ENCODE measurements at places on chromosomes 6 and 20. TPM values are rescaled to one million over a fixed set of nuclear protein-coding genes. Genes with fewer than 3 reads are reported as not detected.

DNA sequence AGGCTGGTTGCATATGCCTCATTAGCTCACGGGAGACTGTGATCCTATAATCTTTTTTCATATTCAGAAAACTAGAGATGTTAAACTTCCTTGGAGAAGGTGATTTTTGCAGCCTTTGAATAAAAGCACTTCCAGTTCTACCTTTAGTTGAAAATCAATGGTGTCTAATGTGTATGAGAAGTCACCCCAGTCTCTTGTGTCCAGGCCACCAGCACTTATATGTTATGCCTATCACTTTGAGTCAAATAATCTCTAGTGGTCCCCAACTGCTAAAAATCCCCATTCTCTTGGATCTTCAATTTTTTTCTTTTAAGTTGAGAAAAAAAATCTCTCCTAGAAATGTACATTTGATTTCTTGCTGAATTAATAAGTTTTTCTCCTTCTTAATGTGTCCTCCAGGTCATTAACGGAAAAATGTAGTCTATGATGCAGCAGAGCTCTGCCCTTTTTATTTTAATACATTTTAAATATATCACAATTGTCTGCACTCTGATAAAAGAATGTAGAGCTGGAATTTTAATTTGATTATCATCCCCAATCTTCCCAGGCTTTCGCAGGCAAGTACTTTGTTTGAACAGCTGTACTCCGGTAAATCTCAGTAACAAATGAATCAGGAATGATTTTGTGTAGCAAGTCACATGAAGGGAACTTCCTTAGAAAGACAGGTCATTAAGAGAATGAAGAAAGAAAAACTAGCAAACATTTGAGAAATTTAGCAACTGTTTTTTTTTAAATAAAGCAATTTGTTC is 147.0 kb downstream of the SOX4 start:
- no peak overlapping the region for H3K4me3 ChIP-seq
- H3K4me1 ChIP-seq = peaks cover 65% of the 10 kb centered on the region
- peak overlapping the region; percentile 68 for H3K27ac ChIP-seq
- no peaks in the 10 kb centered on the region for H3K27me3 ChIP-seq
- H3K36me3 ChIP-seq = no peaks in the 10 kb centered on the region

GRCh38 chr6:28807682-28808280 is 116.0 kb downstream of the TRIM27 start:
- no peaks in the 10 kb centered on the region for H3K36me3 ChIP-seq
- H3K4me1 ChIP-seq = no peaks in the 10 kb centered on the region
- H3K27ac ChIP-seq = no peak overlapping the region
- H3K4me3 ChIP-seq = no peak overlapping the region
- peaks cover 33% of the 10 kb centered on the region for H3K27me3 ChIP-seq
- DNase-seq = peak; percentile 46

GRCh38 chr6:160388922-160389321 is 40.7 kb downstream of the SLC22A3 start:
- no peak overlapping the region for H3K27ac ChIP-seq
- H3K4me3 ChIP-seq = no peak overlapping the region
- no peaks in the 10 kb centered on the region for H3K36me3 ChIP-seq
- no peaks in the 10 kb centered on the region for H3K4me1 ChIP-seq

The POU5F1 gene
- not detected for total RNA-seq

The CLPSL1 gene
- not detected for total RNA-seq

GRCh38 chr6:87054143-87054833 is 40.6 kb downstream of the CGA start:
- H3K4me3 ChIP-seq = no peak overlapping the region
- no peaks in the 10 kb centered on the region for H3K4me1 ChIP-seq
- H3K27me3 ChIP-seq = no peaks in the 10 kb centered on the region

DNA sequence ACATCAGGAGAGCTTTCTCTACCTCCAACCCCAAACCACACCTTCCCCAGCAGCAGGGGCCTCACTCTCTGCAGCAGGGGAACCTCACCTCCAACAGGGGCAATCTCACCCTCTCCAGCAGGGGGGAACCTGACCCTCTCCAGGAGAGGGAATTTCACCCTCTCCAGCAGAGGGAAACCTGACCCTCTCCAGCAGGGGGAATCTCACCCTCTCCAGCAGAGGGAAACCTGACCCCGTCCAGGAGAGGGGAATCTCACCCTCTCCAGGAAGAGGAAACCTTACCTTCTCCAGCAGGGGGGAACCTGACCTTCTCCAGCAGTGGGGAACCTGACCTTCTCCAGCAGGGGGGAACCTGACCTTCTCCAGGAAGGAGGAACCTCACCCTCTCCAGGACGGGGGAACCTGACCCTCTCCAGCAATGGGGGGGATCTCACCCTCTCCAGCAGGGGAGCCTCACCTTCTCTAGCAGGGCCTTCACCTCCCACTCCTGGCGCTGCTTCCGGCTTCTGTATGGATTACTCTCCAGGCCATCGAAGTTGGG is 3.1 kb downstream of the B3GALT4 start:
- H3K4me3 ChIP-seq = no peak overlapping the region
- no peak overlapping the region for H3K27ac ChIP-seq
- no peaks in the 10 kb centered on the region for H3K27me3 ChIP-seq
- no peaks in the 10 kb centered on the region for H3K4me1 ChIP-seq

The SGK2 gene
- not detected for total RNA-seq

GRCh38 chr20:36737183-36737499 is 8.7 kb downstream of the NDRG3 start:
- H3K4me3 ChIP-seq = no peak overlapping the region
- no peaks in the 10 kb centered on the region for H3K4me1 ChIP-seq
- no peaks in the 10 kb centered on the region for H3K27me3 ChIP-seq
- no peaks in the 10 kb centered on the region for H3K36me3 ChIP-seq

The ASIP gene
- not detected for total RNA-seq

- H3K27me3 ChIP-seq = no peaks in the 10 kb centered on the region
- H3K27ac ChIP-seq = no peak overlapping the region
- H3K4me3 ChIP-seq = no peak overlapping the region
- peaks cover 6% of the 10 kb centered on the region for H3K4me1 ChIP-seq
- DNase-seq = no peak
Observed at GRCh38 chr6:105648276-105648675, 245.4 kb upstream of the PREP start.

DNA sequence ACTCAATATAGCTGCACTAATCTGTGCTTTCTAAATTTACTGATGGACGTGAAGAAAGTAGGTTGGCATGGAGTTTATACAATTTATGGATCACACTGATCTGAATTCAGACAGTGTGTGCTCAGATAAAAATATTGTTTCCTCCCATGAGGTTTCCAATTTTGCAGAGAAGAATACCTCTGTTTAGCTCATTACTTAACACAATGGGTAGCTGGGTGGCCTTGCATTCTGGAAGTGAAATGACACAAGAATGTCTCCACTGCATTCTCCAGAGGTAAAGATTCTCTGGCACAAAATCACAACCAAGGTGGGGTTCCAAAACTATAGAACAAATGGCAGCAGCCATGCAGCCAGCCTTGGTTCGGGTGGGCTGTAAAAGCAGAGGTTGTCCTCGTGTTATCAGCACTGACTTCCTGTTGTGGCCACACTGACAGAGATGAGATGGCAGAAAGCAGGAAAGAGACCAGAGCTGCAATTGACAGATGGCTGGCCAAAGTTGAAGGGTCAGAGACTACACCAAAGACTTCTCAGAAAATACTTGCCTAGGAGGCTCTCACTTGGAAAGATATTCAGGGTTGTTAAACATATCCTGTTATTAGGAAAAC is 50.2 kb downstream of the HDAC2 start:
- peak overlapping the region; percentile 46 for H3K27ac ChIP-seq
- no peaks in the 10 kb centered on the region for H3K36me3 ChIP-seq
- peak; percentile 33 for DNase-seq
- H3K4me1 ChIP-seq = peaks cover 15% of the 10 kb centered on the region

The BPIFB4 gene
- total RNA-seq = not detected

The PRRT1 gene
- total RNA-seq = not detected

DNA sequence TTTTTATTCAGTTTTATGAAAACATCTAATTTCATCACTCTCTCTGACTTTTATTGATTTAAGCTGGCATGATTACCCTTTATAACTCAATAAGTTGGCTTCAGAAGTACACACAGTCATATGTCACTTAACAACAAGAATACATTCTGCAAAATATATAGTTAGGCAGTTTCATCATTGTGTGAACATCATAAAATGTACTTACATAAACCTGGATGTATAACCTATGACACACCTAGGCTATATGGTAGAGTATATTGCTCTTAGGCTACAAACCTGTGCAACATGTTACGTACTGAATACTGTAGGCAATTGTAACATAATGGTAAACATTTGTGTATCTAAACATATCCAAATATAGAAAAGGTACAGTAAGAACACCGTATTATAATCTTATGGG is 362.2 kb upstream of the BTBD3 start:
- no peaks in the 10 kb centered on the region for H3K27me3 ChIP-seq
- H3K4me1 ChIP-seq = peaks cover 22% of the 10 kb centered on the region
- H3K27ac ChIP-seq = no peak overlapping the region
- no peak overlapping the region for H3K4me3 ChIP-seq

The MEP1A gene
- 1.0 TPM for total RNA-seq

The ZBTB12 gene
- total RNA-seq = 0.53 TPM

DNA sequence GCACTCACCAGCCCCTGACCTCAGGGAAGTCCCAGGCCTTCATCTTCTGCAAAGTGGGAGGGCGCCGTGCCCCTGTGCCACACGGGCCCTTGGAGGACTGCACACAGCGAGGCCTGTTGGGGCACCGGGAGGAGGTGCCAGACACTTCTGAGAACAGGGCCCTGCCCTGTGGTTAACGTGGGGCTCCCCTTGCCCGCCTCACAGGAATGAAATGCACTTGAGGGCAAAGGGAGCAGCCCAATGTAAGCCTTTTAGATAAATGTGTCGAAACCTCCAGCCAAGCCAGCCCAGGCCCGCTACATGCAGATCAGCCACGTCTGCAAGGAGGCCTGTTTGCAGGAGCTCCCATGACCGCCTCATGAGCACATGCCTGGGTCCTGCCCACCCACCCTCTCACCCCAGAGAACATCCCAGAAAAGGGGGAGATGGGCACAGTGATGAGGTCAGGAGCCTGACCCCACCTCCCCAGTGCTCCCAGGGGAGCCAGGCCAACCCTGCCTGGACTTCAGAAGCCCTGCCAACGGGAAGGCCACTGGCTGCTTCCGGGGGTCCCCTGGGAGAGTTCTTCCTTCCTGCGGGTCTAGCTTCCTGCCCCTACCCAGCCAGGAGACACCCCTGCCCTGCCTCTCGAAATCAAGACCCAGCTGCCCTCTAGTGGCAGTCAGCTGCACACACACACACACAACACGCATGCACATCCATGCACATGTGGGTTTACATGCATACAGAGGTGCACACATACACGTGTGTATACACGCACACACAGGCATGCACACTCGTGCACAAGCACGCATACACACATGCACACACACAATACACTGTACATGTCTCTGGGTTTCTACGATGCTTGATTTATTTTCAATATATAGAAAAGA is 178.7 kb downstream of the TAF4 start:
- no peak overlapping the region for H3K4me3 ChIP-seq
- H3K27me3 ChIP-seq = peaks cover 35% of the 10 kb centered on the region
- H3K27ac ChIP-seq = no peak overlapping the region
- no peaks in the 10 kb centered on the region for H3K36me3 ChIP-seq

DNA sequence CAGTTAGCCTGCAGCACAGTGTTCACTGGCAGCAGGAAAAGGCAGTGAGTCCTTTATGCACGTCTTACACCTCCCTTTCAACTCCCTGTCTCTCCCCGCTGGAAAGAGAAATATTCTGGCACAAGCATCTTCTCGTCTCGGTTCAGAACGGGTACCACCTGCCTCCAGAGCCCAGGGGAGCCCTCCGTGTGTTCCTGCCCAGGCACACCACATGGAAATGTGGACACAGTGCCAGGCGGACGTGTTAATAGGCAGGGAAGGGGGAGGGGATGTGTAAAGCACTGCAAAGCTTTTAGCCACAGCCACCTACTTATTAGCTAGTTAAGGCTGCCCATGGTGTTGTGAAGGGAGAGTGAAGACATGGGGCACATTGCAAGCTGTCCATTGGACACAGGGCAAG is 219.7 kb downstream of the FARS2 start:
- no peaks in the 10 kb centered on the region for H3K4me1 ChIP-seq
- H3K36me3 ChIP-seq = no peaks in the 10 kb centered on the region
- H3K27me3 ChIP-seq = no peaks in the 10 kb centered on the region
- no peak overlapping the region for H3K4me3 ChIP-seq
- H3K27ac ChIP-seq = no peak overlapping the region

- H3K4me3 ChIP-seq = no peak overlapping the region
- H3K4me1 ChIP-seq = peaks cover 9% of the 10 kb centered on the region
- H3K36me3 ChIP-seq = peaks cover 13% of the 10 kb centered on the region
- no peak for DNase-seq
- H3K27ac ChIP-seq = no peak overlapping the region
- no peaks in the 10 kb centered on the region for H3K27me3 ChIP-seq
Observed at GRCh38 chr6:160005861-160006540, 37.1 kb downstream of the IGF2R start.

The APOM gene
- 1.1 TPM for total RNA-seq

GRCh38 chr20:41002842-41003142 is 25.8 kb upstream of the TOP1 start:
- H3K4me3 ChIP-seq = no peak overlapping the region
- DNase-seq = no peak
- H3K4me1 ChIP-seq = peaks cover 56% of the 10 kb centered on the region
- H3K36me3 ChIP-seq = 0 out of 2 replicates have a peak, but pooled peaks cover 3% of the 10 kb centered on the region
- peak overlapping the region; percentile 98 for H3K27ac ChIP-seq

DNA sequence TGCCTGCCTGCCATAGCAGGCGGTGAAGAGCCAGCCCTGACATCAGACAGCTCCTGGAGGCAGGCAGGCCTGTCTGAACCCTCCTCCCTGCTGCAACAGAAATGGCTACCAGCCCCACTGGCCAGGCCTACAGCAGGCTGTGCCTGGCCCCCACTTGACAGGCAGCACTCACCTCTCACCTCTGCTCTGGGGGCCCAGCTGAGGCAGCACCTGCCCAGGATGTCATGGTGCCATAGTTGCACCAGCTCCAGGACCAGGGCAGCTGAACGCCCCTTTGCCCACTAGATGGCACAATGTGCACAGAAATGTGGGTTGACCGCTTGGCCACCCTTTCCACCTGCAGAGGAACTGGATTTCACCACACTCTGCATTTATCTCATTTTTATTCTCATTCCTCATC is 30.6 kb downstream of the MRPL14 start:
- H3K36me3 ChIP-seq = peaks cover 13% of the 10 kb centered on the region
- H3K4me1 ChIP-seq = no peaks in the 10 kb centered on the region
- no peaks in the 10 kb centered on the region for H3K27me3 ChIP-seq

- H3K36me3 ChIP-seq = peaks cover 96% of the 10 kb centered on the region
- H3K4me1 ChIP-seq = no peaks in the 10 kb centered on the region
- H3K27me3 ChIP-seq = no peaks in the 10 kb centered on the region
- no peak overlapping the region for H3K27ac ChIP-seq
- no peak for DNase-seq
- no peak overlapping the region for H3K4me3 ChIP-seq
Observed at GRCh38 chr6:36975231-36976006, 10.6 kb downstream of the MTCH1 start.

- H3K4me3 ChIP-seq = no peak overlapping the region
- H3K27ac ChIP-seq = no peak overlapping the region
- no peaks in the 10 kb centered on the region for H3K4me1 ChIP-seq
- H3K36me3 ChIP-seq = no peaks in the 10 kb centered on the region
- DNase-seq = no peak
Observed at GRCh38 chr6:127216810-127217789, 49.6 kb upstream of the RNF146 start.

- H3K4me1 ChIP-seq = peaks cover 11% of the 10 kb centered on the region
- H3K4me3 ChIP-seq = no peak overlapping the region
- H3K36me3 ChIP-seq = no peaks in the 10 kb centered on the region
- H3K27me3 ChIP-seq = no peaks in the 10 kb centered on the region
- H3K27ac ChIP-seq = no peak overlapping the region
Observed at GRCh38 chr6:134555672-134556071, 237.8 kb upstream of the SGK1 start.

GRCh38 chr6:80425089-80425823 is 318.8 kb downstream of the BCKDHB start:
- H3K4me3 ChIP-seq = no peak overlapping the region
- peak overlapping the region; percentile 89 for H3K27ac ChIP-seq
- H3K4me1 ChIP-seq = peaks cover 27% of the 10 kb centered on the region
- H3K27me3 ChIP-seq = no peaks in the 10 kb centered on the region
- H3K36me3 ChIP-seq = peaks cover 6% of the 10 kb centered on the region
- DNase-seq = peak; percentile 95

The RAET1G gene
- 0.16 TPM for total RNA-seq

The ID4 gene
- 13.6 TPM for total RNA-seq

Data from SJSA1 (cell line).